Activated naive CD4-positive, alpha-beta T cell treated with anti-CD3 and anti-CD28 coated beads, Interleukin-2, amount 50 U/mL, for 72 hours (primary cell): ENCODE measurements at places on chromosomes 7 and 10.
A peak's percentile ranks its signal among the peaks of the same experiment; 100 is the strongest.

GRCh38 chr10:91593366-91593765 is 39.5 kb downstream of the PPP1R3C start:
- no peak for DNase-seq

- DNase-seq = peak; percentile 35
Observed at GRCh38 chr7:142303650-142304049, 45.8 kb upstream of the PRSS58 start.

- no peak for DNase-seq
Observed at GRCh38 chr10:128167926-128168520, 41.8 kb upstream of the MKI67 start.

DNA sequence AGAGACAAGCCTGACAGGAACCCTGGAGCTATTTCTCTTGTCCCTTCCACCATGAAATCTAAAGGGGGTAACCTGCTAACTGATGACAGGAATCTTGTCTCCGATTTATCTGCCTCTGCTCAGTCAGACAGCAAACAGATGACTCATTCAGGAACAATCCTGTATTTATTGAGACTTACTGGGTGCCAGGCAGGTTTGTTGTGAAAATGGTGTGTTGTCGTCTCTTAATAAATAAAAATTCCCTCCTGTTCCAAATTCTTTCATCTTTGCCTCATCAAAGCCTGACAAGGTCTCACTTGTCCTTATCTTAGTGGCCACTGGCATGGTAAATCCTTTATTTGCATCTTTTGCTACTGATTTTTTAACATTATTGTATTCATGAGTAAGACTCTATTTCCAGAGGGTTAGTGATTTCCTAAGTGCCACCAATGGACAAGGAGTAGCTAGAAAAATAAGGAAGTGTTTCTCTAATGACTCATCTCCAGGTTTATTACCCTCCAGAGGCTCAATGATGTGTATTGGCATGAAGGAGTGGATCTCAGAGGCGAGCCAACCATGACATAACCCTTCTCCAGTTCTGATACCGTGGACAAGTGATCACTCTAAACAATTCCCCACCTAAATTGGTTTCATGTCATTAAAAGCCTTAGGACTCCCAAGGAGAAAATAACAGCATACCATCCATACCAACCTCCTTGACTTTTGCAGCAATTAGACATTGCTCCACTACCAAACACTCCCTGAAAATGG is 724.0 kb downstream of the GRID1 start:
- DNase-seq = no peak

DNA sequence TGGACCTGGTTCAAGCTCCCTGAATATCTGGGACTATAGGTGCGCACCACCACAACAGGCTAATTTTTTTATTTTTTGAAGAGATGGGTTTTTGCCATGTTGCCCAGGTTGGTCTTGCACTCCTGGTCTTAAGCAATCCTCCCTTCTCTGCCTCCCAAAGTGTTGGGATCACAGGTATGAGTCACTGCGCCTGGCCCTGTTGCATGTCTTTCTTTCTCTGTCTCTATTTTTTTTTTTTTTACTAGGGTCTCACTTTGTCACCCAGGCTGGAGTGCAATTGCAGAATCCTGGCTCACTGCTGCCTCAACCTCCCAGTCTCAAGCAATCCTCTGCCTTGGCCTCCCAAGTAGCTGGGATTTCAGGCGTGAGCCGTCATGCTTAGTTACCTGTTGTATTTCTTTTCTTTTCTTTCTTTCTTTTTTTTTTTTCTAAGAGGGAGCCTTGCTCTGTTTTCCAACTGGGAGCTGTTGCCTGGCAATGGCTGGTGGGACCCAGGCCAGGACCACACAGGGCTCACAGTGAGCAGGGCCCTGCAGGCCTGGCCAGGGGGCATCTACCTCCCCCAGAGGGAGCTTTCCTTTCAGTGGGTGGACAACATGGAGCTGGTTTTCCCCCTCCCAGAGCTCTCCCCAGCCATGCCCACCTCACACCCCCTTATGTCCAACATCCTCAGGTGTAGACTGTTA is 6.0 kb downstream of the MYL7 start:
- DNase-seq = no peak

DNA sequence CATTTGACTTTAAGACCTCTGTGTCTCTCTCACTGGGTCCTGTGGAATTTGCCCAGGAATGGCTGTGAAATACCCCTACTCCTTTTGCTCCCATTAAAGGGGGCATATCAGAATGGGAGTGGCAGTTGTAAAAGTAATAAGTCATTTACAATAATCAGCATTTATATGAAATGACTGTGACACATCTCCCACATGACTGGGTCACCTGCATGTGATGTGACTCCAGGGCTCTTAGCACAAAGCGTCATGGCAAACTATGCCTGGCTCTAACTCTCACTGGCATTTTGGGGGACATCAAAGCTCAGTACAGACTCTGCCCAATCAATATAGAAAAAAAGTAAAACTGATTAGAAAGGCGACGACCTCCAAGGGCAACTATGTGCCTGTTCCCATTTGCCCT is 157.6 kb downstream of the RPS24 start:
- no peak for DNase-seq

DNA sequence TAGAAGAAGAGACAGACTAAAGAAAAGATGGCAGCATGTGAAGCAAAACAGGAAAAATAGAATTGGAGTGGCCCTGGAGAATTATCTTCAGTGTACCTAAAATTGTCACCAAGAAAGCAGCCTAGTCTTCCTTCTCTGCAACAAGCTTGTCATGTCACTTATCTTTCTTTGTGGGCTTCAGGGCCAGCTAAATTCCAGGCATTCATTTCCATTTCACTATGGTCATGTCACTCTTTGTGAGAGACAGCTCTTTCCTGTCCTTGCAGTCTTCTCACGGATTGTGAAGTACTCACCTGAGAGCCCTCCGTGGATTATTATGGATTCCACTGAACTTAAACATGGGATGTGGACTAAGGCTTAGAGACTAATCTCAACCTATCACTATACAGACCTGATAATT is 9.0 kb upstream of the HKDC1 start:
- DNase-seq = no peak

GRCh38 chr10:110457851-110458250 is 39.9 kb upstream of the DUSP5 start:
- no peak for DNase-seq

DNA sequence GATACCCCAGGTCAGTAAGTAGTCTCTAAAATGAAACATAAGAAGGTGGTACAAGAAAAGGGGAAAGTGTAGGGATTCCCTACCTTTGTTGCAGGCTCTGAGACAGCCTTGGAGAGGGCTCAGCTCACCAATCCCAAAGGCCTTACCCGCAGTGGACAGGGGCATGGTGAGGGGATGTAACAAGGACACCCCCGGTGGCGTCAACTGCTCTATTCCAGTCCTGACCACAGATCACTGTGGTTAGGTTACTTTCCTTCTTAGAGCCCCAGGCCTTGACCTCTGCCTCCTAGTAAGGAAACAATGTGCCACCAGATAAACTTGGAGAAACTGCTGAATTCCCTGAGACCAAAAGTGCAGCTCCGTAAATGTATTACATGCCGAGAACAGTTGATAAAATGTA is 17.5 kb downstream of the PLXNA4 start:
- no peak for DNase-seq

DNA sequence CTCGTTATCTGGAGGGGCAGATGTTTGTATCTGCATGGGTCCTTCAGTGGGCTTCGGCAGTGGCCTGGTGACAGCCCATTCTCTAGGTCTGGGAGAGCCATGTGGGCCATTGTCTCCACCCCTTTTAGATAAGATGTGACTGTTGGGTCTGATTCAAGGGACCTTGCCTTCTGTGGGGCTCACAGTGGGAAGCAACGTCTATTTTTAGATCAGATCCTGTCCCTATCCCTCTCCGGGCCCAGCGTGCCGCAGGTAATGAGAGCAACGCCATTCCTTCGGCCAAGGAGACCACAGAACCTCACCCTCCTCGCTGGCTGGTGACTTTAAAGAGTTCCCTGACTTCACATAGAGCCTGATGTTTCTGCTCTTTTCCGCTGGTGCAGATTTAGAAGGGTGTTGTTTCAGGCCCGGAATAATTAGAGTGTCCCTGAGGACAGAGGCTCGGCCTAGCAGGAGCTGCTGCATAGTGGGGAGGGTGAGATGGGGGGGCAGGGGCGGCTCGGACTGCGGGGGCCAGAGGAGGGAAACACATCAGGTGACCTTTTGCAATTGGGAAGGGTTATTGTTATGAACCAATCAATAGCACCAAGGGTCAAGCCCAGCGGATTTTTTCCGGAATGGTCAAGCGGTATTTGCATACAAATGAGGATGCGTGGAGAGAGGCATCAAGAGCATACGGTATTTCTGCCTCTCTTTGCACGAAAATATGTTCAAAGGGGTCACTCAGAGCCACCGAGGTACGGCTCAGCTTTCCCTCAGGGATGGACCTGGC is 503.0 kb upstream of the FOXK1 start:
- no peak for DNase-seq
